Pons (tissue), 1 donor: ENCODE measurements at places on chromosomes 5 and 9.

DNA sequence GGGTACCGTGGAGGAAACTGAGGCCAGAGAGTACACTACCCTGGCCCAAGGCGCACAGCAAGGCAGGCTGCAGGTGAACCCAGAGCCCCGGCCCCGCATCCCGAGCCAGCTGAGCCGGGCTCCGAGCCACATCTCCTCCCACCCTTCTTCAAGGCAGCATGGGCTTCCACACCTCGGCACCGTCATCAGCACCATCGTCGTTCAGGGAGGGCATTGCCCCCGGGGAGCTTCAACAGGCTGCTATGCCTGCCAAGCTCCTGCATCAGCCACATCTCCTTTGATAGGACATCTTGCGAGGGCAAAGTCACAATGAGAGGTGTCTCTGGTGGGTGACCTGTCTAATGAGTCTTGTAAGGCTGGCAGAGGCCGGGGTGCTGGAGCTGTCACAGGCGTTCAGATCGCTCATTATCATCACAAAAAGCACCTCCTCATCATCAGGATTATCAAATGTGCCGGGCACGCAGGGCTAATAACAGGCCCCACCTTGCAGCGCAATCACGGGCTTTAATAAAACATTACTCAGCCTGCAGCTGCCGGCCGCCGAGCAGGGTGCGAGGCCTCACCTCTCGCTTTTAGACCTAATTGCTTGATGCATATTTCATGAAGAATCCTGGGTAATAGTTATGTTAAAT is 20.0 kb upstream of the SLC25A51 start:
- no peak for DNase-seq

DNA sequence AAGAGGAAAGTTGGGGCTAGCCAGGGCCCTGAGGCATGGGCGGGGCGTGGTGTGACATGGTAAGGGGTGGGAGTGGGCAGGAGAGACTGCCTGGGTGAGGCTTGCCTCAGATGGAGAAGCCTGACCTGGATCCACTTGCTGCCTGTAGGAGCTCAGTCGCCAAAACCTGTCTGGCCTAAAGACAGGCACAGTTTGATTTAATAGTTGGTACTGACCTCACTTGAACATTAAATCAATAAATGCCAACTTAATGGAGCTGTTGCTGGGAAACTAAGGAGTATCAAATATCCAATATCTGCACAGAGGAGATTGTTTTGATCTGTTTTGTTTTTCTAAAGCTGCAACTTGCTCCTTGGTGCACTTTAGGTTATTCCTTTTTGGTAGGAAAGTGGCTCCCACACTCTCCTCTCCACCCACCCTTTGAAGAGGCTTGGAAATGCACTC is 86.4 kb downstream of the RCL1 start:
- DNase-seq: no peak

- no peak for DNase-seq
Observed at GRCh38 chr5:143543358-143544255, 140.1 kb upstream of the NR3C1 start.

DNA sequence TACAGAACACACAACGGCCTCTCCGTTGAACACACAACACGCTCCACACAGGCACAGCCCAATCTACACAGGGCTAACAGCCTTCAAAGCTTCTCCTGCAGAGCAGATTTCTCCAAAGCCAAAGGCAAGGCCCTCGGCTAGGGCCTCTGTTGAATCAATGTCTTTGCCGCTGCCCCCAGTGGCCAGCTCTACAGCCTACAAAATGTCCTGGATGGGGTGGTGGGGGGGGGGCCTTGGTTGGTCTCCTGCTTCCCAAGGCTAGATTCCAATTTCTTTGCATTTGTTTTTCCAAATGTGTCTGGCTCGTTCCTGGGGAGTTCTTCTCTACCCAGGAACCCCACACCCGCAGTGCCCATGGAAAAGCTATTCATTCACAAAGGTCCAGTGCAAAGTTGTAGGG is 167.2 kb downstream of the PAX5 start:
- DNase-seq: no peak

DNA sequence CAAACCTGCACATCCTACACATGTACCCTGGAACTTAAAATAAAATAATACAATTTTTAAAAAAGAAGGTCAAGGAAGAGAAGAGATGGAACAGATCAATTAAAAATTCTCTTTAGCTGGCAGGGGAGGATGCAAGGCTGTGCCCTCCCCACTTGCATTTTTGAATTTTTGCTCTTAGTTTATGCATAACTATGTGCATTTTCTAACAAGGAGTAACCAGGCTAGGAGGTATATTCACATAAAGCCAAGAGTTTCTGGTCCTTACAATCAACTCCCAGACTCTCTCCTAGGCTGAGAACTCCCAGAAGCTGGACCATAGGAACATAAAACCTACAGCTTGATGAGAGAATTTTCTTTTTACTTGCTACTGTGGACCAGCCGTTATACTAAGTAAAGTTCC is 29.8 kb downstream of the CCDC192 start:
- DNase-seq: no peak

- no peak for DNase-seq
Observed at GRCh38 chr5:160542281-160542680, 120.6 kb downstream of the PTTG1 start.

DNA sequence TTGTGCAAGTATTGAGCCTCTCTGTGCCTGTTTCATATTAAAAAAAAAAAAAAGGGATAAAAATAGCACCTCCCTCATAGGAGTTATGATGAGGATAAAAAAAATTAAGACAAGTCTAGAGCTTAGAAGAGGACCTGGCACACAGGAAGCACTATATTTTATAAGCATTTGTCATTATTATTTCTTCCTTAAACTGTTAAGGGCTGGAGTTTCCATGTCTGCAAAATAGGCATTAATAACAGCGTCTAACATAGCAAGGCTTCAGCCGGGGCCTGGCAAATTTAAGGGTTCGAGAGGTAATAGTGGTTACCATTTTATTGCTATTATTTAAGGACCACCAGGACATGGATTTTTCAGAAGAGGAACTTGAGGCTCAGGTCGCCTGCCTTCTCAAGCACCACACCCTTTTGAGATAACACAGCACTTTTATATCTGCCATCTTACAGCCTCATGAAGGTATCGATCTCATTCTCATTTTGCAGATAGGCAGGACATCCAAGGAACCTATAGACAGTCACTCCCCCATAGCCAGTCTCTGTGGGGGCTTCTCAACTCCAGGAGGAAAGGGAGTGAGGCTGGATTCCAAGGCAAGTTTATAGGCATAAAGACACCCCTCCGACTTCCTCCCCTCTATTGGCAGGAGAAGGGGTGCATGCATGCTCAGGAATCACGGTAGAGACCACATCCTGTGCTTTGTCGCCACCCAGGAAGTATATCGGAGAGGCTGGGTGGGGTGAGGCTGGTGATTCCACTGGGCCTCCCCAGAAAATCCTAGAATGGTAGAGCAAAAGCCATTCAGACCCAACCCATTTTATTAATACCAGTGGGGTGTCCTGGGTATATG is 2.4 kb downstream of the ANXA6 start:
- DNase-seq: no peak

DNA sequence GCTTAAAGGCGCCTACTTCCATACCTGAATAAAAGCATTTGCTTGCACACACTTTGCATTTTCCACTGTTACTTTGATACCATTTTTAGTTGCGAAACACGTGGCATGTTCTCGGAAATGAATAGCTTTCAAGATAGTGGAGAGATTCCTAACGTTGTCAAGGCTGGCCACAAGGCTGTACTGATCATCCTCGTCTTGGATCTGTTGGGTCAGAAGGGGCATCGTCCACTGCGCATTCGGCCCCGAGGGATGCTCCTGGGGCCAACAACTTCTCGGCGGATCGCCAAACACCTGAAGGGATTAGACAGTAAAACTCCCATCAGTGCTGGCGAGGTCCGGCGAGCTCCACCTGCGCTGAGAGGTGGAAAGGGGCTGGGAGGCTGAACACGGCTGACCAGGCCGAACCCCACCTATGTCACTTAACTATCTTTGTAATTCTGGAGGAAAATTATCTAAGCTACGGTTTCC is 599 bp downstream of the RAD1 start:
- DNase-seq: peak; percentile 10
